ENCODE measurements at places on chromosomes 7 and 10.

- no peak for DNase-seq
Measured at GRCh38 chr7:137658190-137658900, 188.4 kb downstream of the DGKI start.

DNA sequence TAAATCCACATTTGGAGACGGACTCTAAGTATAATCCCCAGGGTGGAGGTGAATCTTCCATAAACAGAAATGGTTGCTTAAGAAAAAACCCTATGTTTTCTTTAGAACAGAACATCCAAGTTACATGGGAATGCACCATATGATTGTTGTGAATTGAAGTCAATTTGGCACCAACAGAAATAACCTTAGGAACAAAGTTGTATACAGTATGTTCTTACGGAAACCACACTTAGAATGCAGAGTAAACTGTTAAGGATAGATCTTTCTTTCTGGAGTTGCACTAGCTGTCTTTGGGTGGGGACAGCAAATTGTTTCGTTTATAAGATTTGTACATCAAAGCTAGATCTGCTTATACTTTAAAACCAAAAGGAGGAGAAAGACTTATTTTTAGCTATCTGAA, 316.4 kb downstream of the PTEN start:
- no peak for DNase-seq

GRCh38 chr10:63072951-63073350, 60.2 kb upstream of the NRBF2 start:
- no peak for DNase-seq

DNA sequence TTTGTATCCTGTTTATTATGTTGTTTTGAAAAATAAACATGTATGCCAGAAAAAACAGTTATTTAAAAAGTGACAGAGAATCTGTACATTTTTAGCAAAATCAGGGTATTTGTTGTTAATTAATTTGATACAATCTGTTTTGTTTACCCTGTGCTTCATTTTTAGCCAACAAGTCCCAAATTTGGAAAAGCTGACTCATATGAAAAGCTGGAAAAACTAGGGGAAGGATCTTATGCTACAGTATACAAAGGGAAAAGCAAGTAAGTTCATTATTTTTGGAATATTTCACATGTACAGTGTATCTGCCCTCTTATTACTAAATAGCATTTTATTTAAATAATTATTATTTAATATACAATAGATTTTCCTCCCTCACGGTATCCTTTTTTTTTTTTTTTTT, 151.4 kb downstream of the CDK14 start:
- DNase-seq: no peak

- no peak for DNase-seq
Measured at GRCh38 chr10:87054373-87055295, 34.5 kb downstream of the FAM25A start.

GRCh38 chr10:80415734-80416478, 7.6 kb downstream of the PRXL2A start:
- DNase-seq: no peak

- no peak for DNase-seq
Measured at GRCh38 chr7:135372222-135372621, 137.7 kb downstream of the CNOT4 start.

GRCh38 chr7:101635484-101635883, 6.4 kb upstream of the MYL10 start:
- no peak for DNase-seq

DNA sequence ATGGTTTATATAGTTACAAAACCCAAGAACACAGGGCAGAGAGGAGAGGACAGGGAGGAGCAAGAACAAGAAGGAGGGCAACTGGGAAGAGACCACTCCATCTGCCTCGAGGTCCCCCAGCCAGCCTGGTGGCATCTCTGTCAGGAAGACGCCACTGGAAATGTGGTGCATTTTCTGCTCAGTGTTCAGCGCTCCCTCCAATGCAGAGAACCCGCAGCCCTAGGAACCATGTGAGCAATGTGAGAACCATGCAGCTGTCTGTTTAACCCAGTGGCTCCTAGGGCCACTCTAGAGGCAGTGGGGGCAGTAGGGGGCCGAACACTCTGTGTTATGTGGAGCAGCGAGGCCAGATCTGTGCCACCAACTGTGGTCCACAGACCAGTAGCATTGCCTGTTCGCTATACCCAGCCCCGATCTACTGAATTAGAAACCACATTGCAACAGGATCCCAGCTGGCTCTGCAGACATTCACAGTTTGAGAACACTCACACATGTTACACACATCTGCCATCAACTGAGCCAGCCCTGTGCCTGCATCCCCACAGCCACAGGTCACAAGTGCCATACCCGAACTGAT, 110.2 kb downstream of the CPXM2 start:
- no peak for DNase-seq

- DNase-seq: no peak
Measured at GRCh38 chr10:125023255-125023654, 81.3 kb downstream of the ZRANB1 start.

- DNase-seq: no peak
Measured at GRCh38 chr7:127189074-127189473, 63.7 kb downstream of the GRM8 start.

GRCh38 chr7:96380111-96380512, 58.2 kb upstream of the SLC25A13 start:
- no peak for DNase-seq
